Fibroblast of lung (primary cell): ENCODE measurements at places on chromosomes 4 and X. TPM values are rescaled to one million over a fixed set of nuclear protein-coding genes. Genes with fewer than 3 reads are reported as not detected.

DNA sequence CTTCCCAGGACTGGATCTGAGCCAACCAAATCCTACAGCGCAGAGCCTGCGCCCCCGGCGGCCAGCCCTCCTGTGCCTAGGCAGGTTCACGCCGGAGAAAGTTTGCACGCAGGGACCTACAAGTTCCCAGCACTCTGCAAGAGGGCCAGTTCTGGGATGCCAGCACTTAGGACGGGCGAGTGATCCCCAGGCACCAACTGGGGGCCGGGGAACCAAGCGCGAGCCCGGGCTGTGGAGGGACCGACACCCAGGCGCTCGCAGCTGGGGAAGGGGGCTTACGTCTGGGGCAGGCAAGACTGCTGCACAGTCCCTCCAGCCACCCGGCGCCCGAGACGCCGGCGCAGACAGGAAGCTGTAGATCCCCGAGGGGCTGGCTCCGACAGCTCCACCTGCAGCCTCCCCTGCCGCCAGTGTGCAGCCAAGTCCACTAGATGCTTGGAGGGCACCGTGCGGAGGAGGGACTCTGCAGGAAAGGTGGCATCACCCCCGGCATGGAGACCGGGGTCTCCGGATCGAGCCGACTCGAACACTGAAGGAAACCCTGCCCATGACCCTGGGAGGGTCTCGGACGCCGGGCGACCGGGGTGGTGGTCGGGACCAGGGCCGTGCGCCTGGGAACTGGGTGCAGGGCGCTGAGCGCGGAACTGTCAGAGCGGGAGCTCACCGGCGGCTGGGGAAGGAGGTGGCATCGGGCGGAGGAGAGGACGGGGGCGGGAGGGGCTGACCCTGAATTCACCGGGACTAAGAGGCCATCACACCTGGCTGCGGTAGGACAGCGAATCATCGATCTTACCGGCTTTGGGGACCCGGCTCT lies 566 bp downstream of the CORIN start:
- H3K36me3 ChIP-seq, result no peaks in the 10 kb centered on the region
- peaks cover 2% of the 10 kb centered on the region for H3K4me1 ChIP-seq
- DNase-seq, result peak; percentile 37
- no peak overlapping the region for H3K27ac ChIP-seq
- no peaks in the 10 kb centered on the region for H3K27me3 ChIP-seq
- peak overlapping the region; percentile 69 for H3K4me3 ChIP-seq

- no peaks in the 10 kb centered on the region for H3K27me3 ChIP-seq
- no peak overlapping the region for H3K4me3 ChIP-seq
- DNase-seq, result no peak
- no peaks in the 10 kb centered on the region for H3K4me1 ChIP-seq
Measured at GRCh38 chrX:2548711-2549423, 48.1 kb upstream of the DHRSX start.

PRDM5 gene
- 19.0 TPM in 2 replicates for total RNA-seq

MSX1 gene
- total RNA-seq, result 1.3 and 2.1 TPM in 2 replicates

FOXO4 gene
- 6.9 and 7.4 TPM in 2 replicates for total RNA-seq
